ENCODE measurements at places on chromosomes 13 and 19. TPM values are rescaled to one million over a fixed set of nuclear protein-coding genes. Genes with fewer than 3 reads are reported as not detected.

ZNF552 gene
- polyA plus RNA-seq: 19.2 TPM

C1QTNF9 gene
- polyA plus RNA-seq: 0.59 TPM

TINCR gene
- polyA plus RNA-seq: 0.65 TPM

MBD3L2 gene
- not detected for polyA plus RNA-seq

CEACAM5 gene
- polyA plus RNA-seq: 0.23 TPM

PSG6 gene
- polyA plus RNA-seq: not detected

HCST gene
- 5.3 TPM for polyA plus RNA-seq

PTPRH gene
- polyA plus RNA-seq: 0.16 TPM

OVOL3 gene
- not detected for polyA plus RNA-seq

ZNF497 gene
- 6.2 TPM for polyA plus RNA-seq

WTIP gene
- 45.3 TPM for polyA plus RNA-seq

NCR1 gene
- 0.14 TPM for polyA plus RNA-seq

ZNF600 gene
- polyA plus RNA-seq: 9.4 TPM

COL5A3 gene
- 0.56 TPM for polyA plus RNA-seq

FOXA3 gene
- polyA plus RNA-seq: 0.12 TPM

RAB3A gene
- 5.4 TPM for polyA plus RNA-seq

MYO16 gene
- 0.44 TPM for polyA plus RNA-seq

ZNF266 gene
- polyA plus RNA-seq: 38.1 TPM

CCL25 gene
- 0.64 TPM for polyA plus RNA-seq

NECTIN2 gene
- 163 TPM for polyA plus RNA-seq

NCCRP1 gene
- polyA plus RNA-seq: 1.3 TPM

PLEKHA4 gene
- polyA plus RNA-seq: 27.9 TPM

PODNL1 gene
- polyA plus RNA-seq: 1.2 TPM

MEX3D gene
- polyA plus RNA-seq: 33.9 TPM

LYPD3 gene
- 3.1 TPM for polyA plus RNA-seq

IL4I1 gene
- polyA plus RNA-seq: 3.9 TPM

ZNF729 gene
- 0.24 TPM for polyA plus RNA-seq

TMIGD2 gene
- 0.39 TPM for polyA plus RNA-seq

HS6ST3 gene
- polyA plus RNA-seq: 2.8 TPM

SULT2B1 gene
- polyA plus RNA-seq: 0.33 TPM

ZSCAN4 gene
- 0.06 TPM for polyA plus RNA-seq

ZNF223 gene
- 15.1 TPM for polyA plus RNA-seq

UCHL3 gene
- 30.0 TPM for polyA plus RNA-seq

SLC5A5 gene
- 0.06 TPM for polyA plus RNA-seq

TRAPPC6A gene
- polyA plus RNA-seq: 46.9 TPM

KIR2DL4 gene
- not detected for polyA plus RNA-seq

PSG7 gene
- polyA plus RNA-seq: not detected

IL27RA gene
- 7.3 TPM for polyA plus RNA-seq

LILRA2 gene
- polyA plus RNA-seq: 1.1 TPM

FCHO1 gene
- 3.1 TPM for polyA plus RNA-seq

MTUS2 gene
- 0.99 TPM for polyA plus RNA-seq

SPC24 gene
- 18.4 TPM for polyA plus RNA-seq

ZGLP1 gene
- 9.7 TPM for polyA plus RNA-seq

ZNF264 gene
- 20.3 TPM for polyA plus RNA-seq

MRPS12 gene
- polyA plus RNA-seq: 15.2 TPM

PINLYP gene
- polyA plus RNA-seq: 17.7 TPM

ZNF625 gene
- polyA plus RNA-seq: 16.4 TPM

ADAMTS10 gene
- 45.0 TPM for polyA plus RNA-seq

KLK4 gene
- polyA plus RNA-seq: not detected

IFNL1 gene
- not detected for polyA plus RNA-seq

PAK4 gene
- 71.0 TPM for polyA plus RNA-seq

ZNF610 gene
- polyA plus RNA-seq: 11.0 TPM

MCF2L gene
- polyA plus RNA-seq: 46.9 TPM

BRSK1 gene
- polyA plus RNA-seq: 12.7 TPM

B3GNT8 gene
- 3.3 TPM for polyA plus RNA-seq

All from renal cortex interstitium (tissue), 15 donors.